ENCODE measurements at places on chromosomes 7 and 10. TPM values are rescaled to one million over a fixed set of nuclear protein-coding genes. Genes with fewer than 3 reads are reported as not detected.
A peak's percentile ranks its signal among the peaks of the same experiment; 100 is the strongest.

- DNase-seq: no peak
Observed at GRCh38 chr10:21387868-21388267, 137.6 kb downstream of the SKIDA1 start.

DNA sequence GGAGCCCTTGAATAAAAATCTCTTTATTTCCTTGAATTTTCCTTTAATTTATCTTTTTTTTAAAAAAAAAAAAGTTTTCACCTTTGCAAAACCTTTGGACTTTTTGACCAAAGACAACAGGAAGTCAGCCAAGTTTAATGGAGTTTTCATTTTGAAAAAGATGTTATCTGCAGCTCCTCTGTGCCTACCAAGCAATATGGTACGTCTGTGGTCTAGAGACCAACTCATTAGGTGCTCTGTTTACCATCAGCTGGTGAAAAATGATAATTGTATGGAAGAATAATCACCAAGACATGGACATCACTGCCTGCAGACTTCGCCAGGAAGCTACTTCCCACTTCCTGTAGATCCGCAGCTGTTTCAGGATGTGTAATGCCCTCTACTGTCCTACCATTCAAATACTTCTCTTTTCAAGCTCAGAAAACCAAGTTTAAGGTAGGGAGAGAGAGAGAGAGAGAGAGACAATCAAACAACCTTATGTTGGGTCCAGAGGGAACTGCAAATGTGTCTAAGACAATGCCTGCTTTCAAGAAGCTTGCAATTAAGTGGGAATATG, 18.7 kb downstream of the PLXNA4 start:
- DNase-seq: no peak

DNA sequence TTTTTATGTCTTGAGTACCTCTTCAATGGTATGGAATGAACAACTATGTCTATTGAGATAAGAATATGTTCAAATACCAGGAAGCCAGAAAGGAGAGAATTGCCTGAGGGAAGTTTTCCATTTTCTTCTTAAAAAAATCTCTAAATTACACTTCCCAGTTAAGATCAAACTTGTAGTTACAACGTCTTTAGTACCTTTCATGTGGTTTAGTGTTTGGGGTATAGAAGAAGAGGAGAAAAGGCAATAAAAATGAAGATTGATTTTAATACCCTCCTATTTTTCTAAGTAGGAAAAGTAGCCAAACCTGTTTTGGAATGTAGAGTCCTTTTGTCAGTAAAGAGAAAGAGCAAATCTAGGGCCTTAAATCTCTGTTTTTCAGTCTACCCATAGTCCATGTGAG, 470.0 kb upstream of the SEMA3A start:
- no peak for DNase-seq

DNA sequence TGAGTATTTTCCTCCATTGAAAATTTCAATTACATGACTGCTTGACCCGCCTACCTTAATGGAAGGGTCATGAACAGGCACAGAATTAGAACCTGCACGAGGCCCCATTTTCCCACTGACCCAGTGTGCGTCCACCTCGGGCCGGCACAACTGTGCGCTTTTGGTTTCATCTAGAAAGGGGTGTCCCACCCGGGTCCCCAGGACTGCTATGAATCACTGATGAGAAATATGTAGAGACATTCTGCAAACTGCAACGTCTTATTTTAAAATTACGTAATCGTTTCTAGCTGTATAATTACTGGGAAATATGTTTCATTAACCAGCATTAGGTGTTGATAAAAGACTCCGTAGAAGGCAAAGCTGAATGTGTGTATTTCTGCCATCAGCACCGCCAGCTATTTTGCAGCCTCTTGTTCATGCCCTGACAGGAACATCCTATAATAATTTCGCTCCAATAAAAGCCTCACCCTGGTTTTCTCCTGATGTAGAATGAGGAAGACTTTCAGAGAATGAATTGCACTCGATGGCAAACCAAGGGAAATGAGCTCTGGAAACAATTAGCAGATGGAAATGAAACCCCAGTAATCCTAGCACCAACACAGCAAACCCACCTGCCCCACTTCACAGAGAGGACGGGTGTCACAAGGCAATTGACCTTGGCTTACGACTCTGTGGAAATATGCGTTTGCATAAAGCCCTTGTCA, 562.1 kb downstream of the DNAJB6 start:
- no peak for DNase-seq

- no peak for DNase-seq
Observed at GRCh38 chr10:129472696-129473555, 5.9 kb downstream of the MGMT start.

- DNase-seq: no peak
Observed at GRCh38 chr10:94131885-94132284, 138.2 kb downstream of the PLCE1 start.

DNA sequence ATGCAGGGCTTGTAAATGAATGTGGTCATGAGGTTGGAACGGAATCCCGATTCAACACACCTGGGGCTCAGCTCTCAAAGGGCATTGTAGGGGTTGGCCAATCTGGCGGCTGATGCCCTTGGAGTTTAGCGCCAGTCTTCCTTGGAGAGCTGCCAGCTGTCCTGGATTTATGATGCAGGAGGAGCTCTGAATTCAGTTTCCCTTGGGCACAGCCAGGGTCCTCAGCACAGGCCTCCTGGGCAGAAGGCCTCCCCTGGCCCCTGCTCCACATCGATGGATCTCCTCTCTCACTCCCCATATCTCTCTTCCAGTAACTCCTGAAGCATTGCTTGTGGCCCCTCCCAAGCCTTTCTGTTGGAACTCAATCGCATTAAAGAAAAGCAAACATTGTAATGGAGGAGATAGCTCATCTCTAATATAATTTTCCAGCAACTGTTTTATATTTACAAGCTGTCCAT, 985 bp upstream of the CYTH3 start:
- DNase-seq: no peak

DNA sequence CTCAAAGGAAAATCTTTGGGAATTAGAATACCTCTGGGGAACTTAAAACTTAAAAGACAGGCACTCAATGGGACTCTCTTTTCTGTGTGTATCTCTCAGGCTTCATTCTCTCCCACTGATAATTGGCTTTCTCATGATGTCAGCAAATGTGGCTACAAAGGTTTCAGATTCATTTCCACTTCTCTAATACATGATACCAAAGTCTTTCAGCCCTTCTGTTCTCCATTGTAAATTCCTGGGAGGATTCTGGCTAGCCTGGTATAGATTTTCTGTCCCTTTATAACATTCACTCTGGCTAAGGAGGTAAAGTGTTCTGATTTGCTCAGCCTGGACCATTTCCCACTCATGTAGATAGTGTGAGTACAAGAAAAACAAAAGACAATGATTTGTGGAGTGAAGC, 606.2 kb downstream of the PCDH15 start:
- no peak for DNase-seq

- peak; percentile 81 for DNase-seq
Observed at GRCh38 chr7:4631380-4632179, 50.5 kb upstream of the FOXK1 start.

DNA sequence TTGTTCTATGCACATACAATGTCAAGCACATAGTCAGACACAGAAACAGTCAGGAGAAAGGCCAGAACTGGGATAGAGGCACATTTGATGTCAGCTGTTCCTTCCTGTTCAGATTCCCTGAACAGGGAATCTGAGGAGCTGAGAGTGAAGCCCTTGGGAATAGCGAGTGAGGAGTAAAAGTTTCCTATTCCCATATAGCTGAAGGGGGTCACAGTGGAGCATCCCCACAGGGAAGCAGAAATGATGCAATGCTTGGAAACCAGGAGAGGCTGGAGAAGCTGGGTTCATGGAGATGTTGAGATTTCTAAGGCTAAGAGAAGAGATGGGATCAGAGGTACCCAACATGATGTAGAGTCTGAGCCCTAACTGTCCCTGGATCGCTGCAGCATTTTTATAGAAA, 11.3 kb upstream of the PRXL2A start:
- no peak for DNase-seq

DNA sequence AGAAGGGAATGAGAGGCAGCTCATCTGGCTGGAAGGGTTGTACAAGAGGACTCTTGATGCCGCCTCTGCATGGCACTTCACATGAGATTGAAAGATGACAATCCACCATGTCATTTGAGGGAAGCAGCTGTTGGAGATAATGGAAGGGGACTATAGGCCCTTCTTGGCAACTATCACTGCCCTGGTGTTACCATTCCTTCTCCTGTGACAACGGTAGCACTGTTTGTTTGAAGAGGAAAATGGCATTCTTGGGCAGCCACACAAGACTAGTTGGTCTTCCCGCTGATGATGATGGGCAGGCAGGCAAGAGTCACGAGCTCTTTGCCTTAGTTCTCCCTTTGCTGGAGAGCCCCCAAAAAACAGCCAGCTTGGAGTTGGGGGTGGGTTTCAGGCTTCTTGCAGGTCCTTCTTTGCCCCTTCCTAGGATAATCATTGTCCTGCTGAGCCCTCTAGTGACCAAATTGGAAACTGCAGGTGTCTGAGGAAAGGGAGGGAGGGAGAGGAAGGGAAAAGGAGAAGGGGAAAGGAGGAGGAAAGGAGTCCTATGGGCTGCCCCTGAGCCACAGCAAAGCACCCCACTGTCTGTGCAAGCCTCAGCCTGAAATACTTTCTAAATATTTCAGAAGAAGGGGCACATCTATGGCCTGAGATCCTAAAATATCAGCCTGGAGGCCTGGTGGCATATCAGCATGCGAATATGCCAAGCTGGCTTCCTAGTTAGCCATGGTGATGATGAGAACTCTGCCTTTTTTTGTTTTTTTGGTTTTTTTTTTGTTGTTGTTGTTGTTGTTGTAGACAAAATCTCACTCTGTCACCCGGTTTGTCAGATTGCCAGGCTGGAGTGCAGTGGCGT, 165.6 kb upstream of the KMT2E start:
- no peak for DNase-seq

DNA sequence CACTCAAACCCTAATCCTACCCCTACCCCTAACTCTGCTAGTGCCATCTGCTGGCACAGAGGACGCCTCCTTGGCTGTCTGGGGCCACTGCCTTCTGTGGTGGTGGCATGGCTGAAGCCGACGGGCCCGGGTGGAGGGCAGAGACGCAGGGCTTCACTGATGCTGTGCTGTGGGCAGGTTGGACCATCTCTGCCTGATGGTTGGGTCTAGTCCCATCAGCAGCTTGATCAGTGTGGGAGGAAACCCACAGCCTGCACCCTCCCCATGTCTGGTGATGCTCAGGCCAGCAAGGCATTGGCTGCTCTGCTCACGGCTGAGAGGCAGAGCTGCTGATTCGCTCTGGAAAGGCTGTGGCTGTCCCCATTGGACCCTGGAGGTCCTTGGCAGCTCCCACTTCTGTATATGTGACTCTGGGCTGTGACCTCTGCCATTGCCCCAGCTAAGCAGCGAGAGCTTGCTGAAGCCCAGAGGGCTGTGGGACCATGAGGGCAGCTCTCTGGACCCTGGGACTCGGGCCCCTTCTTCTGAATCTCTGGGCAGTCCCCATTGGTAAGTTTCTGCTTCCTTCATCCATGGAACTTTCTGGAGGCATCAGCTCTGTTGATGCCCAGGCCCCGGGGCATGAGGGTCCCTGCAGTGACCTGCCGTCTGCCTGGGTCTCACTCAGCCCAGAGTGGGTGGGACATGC, at the start of gene SCART1:
Gene SCART1 (plus strand): TSS at position 430 of the 688 bp plus-strand sequence. CDS start 53 bp downstream, at position 483.
- no peak for DNase-seq

Gene TCF7L2
- 36.8 TPM for total RNA-seq

Gene ZNF425
- 2.4 TPM for total RNA-seq

Gene EPO
- not detected for total RNA-seq

Gene EXOSC1
- 21.0 TPM for total RNA-seq
